ENCODE measurements at places on chromosomes 7 and 10.

DNA sequence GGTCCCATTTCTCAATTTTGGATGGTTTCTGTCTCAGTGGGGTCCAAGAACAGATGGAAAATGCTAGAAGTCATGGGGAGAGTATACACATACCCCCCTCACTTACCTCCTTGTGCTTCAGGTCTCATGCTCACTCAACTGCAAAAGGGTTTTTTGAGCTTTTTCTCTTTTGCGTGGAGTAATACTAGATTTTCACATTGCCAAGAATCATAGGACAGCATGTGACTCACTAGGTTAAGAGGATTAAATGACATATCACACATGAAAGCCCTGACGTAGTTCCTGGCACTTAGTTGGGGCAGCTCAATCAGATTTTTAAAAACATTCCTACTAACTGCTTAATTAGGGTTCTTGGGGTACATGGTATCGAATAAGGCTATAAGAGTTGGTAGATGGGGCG lies 4.5 kb downstream of the PI4K2A start:
- DNase-seq: no peak

- DNase-seq: no peak
These were observed 192.3 kb downstream of the EVX1 start for GRCh38 chr7:27434756-27435400.

DNA sequence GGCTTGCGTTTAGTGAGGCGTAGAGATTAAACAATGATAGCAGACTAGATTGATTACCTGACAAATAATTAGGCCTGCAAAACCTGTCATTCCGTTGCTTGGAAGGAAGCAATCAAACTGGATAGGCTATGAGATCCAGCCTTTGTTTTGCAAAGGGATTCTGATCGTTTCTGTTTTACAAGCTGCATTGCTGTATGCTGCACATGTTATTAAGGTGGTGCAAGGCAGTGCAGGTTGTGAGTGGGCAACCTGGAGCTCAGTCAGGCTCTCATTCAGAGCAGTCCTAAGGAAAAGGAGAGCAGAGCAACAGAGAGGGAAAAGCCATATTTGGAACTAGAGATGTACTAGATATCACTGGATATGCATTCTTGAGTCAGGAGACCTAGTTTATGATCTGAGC lies 6.9 kb upstream of the NOBOX start:
- no peak for DNase-seq

- no peak for DNase-seq
These were observed 347.8 kb downstream of the ETV1 start for GRCh38 chr7:13641714-13642113.

- no peak for DNase-seq
These were observed 32.0 kb downstream of the DOCK4 start for GRCh38 chr7:112174192-112174591.

- DNase-seq: no peak
These were observed 161.3 kb downstream of the EGFR start for GRCh38 chr7:55179931-55180682.

DNA sequence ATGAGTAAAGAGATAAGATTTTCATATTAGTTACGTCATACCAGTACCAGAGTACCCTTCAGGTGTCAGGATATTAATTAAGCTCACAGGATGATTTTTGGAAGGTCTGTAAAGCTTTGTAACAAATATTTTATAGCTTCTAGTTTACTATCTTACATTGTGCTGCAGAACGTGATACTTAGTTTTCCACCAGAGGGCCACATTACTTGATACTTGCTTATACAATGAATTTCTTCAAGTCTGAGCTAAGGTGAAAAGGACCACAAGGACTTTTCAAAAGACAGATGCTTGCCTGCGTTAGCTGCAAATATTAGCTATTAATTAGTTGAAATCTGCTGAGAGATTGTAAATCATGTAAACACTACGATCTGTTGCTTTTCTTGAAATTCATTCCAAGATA lies 12.2 kb downstream of the FOXP2 start:
- DNase-seq: no peak

DNA sequence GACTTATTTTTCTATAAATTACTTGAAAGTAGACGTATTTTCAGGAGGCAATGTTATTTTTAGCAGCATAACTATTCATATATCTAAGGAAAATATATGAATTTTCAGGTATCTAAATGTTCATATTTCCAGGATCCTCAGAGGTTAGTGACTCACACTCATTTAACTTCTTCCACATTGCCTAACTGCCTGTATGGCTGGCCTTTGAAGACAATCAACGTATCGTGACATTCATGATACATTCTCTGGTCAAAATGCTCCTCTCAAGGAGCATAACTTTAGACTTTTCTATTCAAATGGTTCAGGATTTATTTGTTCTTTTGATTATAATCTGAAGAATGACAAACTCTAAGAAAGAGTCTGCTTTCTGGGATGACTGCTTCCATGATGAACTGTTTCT lies 89.3 kb downstream of the SEMA3C start:
- DNase-seq: no peak

GRCh38 chr10:29881336-29881771 lies 178.0 kb downstream of the JCAD start:
- no peak for DNase-seq

GRCh38 chr7:40840990-40841389 lies 706.2 kb downstream of the SUGCT start:
- no peak for DNase-seq

GRCh38 chr10:98307916-98308541 lies 40.0 kb upstream of the LOXL4 start:
- DNase-seq: no peak

DNA sequence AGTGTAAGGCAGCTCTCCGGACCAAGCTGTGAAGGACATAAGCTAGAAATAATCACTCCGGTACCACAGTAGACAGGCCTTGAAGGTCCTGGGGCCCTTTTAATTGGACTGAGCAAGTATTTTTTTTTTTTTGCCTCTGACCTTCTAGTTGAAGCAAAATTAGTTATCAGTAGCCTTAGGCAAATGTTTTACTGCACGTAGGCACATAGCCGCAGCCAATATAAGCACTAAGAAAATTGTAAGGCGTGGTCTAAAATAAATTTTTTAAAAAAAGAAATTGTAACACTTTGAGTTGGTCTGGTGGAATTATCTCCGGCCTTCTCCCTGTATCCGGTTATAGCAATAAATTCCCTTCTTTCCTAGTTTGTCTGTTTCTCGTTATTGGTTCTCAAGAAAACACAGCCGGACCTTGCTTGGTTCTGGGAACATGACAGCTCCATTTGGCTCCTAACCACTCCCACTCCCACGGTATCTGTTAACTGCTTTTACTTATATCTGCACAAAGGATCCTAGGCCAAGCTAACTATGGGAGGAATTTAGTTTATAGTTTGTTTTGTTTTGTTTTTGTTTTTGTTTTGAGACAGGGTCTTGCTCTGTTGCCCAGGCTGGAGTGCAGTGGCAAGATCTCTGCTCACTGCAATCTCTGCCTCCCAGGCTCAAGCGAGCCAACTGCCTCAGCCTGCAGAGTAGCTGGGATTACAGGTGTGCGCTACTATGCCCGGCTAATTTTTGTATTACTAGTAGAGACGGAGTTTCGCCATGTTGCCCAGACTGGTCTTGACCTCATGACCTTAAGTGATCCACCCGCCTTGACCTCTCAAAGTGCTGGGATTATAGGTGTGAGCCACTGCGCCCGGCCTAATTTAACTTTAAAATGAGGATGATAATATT lies 124.4 kb upstream of the KIF5B start:
- DNase-seq: no peak

DNA sequence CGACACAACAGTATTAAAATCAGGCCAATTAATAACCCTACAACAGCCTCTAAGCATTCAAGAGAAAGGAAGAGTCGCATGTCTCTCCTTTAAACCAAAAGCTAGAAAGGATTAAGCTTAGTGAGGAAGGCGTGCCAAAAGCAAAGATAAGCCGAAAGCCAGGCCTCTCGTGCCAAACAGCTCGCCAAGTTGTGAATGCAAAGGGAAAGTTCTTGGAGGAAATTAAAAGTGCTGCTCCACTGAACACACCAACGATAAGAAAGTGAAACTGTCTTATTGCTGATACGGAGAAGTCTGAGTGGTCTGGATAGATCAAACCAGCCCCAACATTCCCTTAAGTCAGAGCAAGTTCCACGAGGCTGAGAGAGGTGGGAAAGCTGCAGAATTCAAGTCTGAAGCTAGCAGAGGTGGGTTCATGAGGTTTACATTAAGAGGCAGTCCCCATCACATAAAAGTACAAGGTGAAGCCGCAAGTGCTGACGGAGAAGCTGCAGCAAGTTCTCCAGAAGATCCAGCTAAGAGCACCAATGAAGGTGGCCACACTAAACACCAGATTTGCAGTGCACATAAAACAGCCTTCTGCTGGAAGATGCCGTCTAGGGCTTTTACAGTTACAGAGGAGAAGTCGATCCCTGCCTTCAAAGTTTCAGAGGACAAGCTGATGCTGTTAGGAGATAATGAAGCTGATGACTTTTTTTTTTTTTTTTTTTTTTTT lies 194.8 kb downstream of the MAD1L1 start:
- no peak for DNase-seq

- DNase-seq: no peak
These were observed 19.2 kb upstream of the SMO start for GRCh38 chr7:129169171-129169671.

GRCh38 chr7:136102881-136103280 lies 125.7 kb upstream of the MTPN start:
- DNase-seq: no peak

DNA sequence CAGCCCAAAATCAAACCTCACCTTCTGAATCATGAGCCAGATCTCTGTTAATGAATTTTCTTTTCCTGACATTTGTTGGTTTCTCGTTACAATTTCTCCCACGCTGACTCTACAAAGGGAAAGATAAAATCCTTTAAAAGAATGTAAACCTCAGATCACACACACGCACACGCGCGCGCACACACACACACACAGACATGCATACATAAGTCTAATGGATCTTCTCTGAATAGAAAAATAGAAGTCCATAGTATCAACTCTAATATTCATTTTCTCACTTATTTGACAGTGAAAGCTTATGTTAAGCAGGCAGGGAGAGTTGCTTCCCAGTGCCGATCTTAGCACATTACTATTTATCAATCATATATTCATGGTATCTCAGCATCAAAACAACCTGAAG lies 1.4 kb downstream of the ETV1 start:
- DNase-seq: no peak

GRCh38 chr10:75655791-75656451 lies 224.5 kb downstream of the LRMDA start:
- no peak for DNase-seq

GRCh38 chr10:116287906-116288501 lies 15.0 kb upstream of the GFRA1 start:
- no peak for DNase-seq

DNA sequence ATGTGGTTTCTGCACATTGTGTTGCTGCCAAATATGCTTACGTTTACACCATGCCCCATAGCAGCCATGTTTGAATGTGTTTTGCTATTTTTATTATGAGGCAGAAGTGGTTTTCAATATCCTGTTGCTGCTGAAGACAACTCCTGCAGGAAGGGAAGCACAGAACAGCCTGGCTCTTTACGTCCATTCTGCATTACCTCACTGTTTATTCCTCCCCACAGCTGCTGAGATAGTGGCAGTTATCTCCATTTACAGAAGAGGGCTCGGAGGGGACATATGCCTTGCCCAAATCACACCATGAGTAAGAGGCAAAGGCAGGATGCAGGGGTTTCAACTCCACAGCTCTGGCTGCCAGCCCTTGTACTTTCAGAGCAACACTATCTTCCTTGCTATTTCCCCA lies 35.3 kb downstream of the PLPP4 start:
- DNase-seq: no peak

- DNase-seq: no peak
These were observed 56.8 kb downstream of the SDHAF3 start for GRCh38 chr7:97174303-97174702.

DNA sequence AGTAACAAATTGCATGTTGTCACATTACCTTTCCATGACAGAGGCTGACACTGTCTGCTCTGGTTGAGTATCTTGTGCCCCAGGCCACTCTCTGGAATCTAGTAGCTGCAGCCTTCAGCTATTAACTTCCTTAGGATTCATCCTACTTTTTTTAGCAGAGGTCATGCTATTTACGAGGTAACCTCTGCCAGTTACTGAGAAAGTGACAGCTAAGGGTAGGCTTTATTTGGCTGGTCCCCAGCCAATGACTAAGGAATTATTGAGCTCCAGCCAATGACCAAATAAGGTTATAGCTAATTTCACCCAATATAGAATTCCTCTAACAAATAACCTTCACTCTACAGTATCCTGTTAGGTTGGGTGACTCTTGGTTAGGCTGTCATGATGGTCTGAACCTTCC lies 1361.7 kb downstream of the XPNPEP1 start:
- peak; percentile 17 for DNase-seq

- DNase-seq: no peak
These were observed 18.8 kb downstream of the REEP3 start for GRCh38 chr10:63539994-63540393.

DNA sequence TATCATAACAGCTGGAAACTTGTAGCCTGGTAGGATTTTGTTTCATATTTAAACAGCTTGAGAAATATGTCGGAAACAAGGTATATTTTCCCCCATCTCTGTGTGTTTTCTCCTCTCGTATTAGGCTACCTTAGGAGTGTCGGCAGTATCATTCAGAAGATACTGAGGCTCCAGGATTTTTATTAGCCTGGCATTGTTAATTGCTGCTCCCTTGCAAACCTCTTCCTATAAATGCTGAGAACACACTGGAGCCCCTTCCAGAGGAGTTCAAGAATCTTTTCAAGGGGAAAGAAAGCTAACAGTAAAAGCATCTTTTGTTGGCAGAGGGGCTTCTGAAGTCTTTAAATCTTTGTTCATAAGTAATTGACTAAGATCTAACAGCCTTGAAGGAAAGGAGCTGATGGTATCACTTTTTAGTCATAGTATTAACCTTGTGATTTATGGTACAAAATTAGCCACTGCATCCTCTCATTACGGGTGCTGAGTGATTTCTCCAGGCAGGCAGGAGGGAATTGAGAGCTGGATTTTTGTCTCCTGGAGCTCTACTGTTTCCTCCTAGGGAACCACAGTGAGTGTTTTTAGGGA lies 998.7 kb downstream of the LRMDA start:
- DNase-seq: no peak

- DNase-seq: no peak
These were observed 195.6 kb downstream of the SKAP2 start for GRCh38 chr7:26668821-26669220.

DNA sequence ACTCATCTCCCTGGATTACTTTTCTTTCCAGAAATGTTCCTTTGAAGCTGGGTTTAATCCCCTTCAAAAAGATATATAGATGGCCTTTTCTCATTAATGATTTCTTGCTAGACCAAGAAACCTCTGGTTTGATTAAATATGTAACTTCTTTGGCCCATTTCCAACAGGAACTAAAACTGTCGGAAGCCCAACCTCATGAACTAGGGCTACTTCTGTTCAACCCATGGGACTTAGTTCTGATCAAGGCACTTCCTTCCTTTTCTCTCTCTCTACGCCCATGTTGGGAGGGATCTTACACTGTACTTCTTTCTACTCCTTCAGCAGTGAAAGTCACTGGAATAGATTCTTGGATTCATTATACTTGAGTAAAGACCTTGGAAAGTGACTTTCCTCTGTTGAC lies 83.6 kb downstream of the TMEM106B start:
- no peak for DNase-seq

- DNase-seq: no peak
These were observed 115.5 kb upstream of the DKK1 start for GRCh38 chr10:52198540-52198939.

- no peak for DNase-seq
These were observed 5.5 kb downstream of the GSTO1 start for GRCh38 chr10:104259999-104260774.

- DNase-seq: peak; percentile 85
These were observed 66.7 kb downstream of the EMX2 start for GRCh38 chr10:117609095-117609795.

Data from AG04449 (cell line).